Esophagus squamous epithelium (tissue), 5 donors: ENCODE measurements at places on chromosomes 12 and 14.

DNA sequence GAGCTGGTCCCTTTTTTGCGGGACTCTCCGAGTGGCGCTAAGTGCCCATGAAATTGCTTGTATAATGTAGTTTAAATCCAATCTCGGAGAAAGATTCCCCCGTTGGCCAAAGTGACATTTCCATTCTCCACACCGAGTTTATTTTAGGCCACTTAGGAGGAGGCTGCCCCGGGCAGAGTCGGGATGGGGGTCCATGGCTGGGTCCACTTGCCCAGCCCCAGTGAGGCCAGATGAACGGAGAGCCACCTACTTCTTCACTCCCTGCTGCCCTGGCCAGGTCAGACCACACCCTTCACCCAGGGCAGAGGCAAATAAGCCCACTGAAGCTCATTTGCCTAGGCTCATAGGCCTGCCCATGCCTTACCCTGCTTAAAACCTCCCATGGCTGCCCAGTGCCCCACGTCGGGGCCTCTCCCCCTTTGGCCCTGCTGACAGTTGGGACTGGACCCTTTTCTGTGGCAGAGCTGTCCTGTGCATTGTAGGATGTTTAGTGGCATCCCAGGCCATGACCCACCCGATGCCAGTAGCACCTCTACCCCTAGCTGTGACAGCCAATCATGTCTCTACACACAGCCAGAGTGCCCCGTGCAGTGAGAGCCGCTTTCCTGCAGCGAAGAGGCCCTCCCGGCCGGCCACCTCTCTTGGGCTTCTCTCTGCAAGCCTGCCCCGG is 51.3 kb downstream of the FAM222A start:
- H3K4me3 ChIP-seq, result no peak overlapping the region
- H3K36me3 ChIP-seq, result no peaks in the 10 kb centered on the region
- peaks cover 6% of the 10 kb centered on the region for H3K4me1 ChIP-seq
- no peak for DNase-seq
- H3K27ac ChIP-seq, result no peak overlapping the region
- H3K27me3 ChIP-seq, result no peaks in the 10 kb centered on the region

GRCh38 chr14:35985474-35986218 is 159.5 kb downstream of the BRMS1L start:
- no peak overlapping the region for H3K4me3 ChIP-seq
- H3K4me1 ChIP-seq, result no peaks in the 10 kb centered on the region
- H3K27me3 ChIP-seq, result no peaks in the 10 kb centered on the region

GRCh38 chr12:27338473-27338872 is 5.8 kb downstream of the BMAL2 start:
- DNase-seq, result no peak
- no peak overlapping the region for H3K4me3 ChIP-seq
- peaks cover 87% of the 10 kb centered on the region for H3K4me1 ChIP-seq

DNA sequence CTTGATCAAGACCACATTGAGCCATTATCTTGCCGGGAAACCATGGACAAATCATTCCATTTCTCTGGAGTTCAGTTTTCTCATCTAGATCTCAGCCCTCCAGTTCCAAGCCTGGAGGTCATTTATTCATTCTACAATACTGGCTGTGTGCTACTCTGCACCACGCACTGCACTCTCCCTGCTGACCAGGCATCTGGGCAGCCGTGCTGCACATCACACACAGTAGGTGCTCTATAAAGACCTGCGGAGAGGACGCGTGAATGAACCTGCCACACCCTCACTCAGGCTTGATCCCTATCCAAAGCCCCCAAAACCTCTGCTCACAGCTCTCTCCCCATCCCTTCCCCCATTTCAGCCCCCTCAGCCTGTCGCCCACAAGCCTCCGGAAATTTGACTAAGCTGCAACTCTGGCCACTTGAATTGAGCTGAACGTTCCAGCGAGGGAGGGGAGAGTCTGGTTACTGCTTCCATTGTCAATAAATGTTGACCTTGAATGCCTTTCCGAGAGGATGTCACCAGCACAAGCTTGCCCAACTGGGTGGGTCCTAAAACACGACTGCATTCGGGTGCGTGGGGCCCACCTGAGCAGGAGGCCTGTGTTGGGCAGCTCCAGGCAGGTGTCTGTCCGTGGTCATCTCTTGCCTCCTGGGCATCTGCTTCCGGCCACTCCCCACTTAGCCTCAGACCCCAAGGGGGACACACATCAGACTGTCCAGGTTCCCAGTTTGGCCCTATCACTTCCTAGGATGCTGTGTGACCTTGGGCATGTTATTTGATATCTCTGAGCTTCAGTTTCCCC is 17.8 kb downstream of the FAIM2 start:
- no peak overlapping the region for H3K4me3 ChIP-seq
- H3K27me3 ChIP-seq, result peaks cover 38% of the 10 kb centered on the region
- DNase-seq, result no peak
- H3K36me3 ChIP-seq, result no peaks in the 10 kb centered on the region
- no peaks in the 10 kb centered on the region for H3K4me1 ChIP-seq

DNA sequence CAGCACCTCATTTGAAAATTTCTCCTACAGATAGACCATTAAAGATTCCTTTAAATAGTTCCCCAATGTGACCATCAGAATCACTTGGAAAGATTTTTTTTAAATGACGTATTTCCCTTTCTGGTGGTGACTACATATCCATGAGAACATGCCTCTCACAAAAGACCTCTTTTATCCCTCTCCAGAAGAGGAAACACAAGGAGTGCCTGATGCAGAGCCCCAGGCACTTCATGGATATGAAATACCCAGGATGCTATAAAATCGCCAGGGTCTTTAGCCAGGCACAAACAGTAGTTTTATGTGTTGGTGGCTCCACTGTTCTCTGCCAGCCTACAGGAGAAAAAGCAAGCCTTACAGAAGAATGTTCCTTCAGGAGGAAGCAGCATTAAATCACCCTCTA is 97.1 kb downstream of the ETNK1 start:
- no peak overlapping the region for H3K27ac ChIP-seq
- no peaks in the 10 kb centered on the region for H3K4me1 ChIP-seq
- no peak for DNase-seq
- no peaks in the 10 kb centered on the region for H3K27me3 ChIP-seq

DNA sequence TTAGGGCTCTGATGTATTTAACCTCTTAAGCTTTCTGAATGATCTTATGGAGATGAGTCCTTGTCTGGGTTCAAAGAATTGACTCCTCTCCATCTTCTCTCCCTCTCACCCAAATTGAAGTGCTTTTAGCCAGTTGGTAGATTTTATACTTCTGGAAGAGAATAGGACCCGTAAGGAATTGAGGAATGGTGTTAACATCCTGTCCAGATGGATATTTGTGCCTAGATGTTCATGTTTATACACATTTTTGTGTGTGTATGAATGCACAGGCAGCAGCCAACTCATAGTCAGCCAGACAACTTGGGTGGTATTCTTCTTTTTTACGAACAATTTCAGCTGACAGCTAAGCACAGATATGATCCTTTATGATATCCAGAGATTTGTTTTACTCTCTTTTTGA is 449.6 kb upstream of the RGS6 start:
- H3K36me3 ChIP-seq, result no peaks in the 10 kb centered on the region
- DNase-seq, result no peak

- no peak for DNase-seq
- no peak overlapping the region for H3K4me3 ChIP-seq
- peaks cover 9% of the 10 kb centered on the region for H3K4me1 ChIP-seq
- H3K27me3 ChIP-seq, result no peaks in the 10 kb centered on the region
- H3K27ac ChIP-seq, result no peak overlapping the region
Observed at GRCh38 chr14:37437490-37437889, 157.6 kb downstream of the FOXA1 start.

GRCh38 chr12:5997260-5997659 is 52.2 kb upstream of the ANO2 start:
- H3K36me3 ChIP-seq, result no peaks in the 10 kb centered on the region
- H3K27me3 ChIP-seq, result no peaks in the 10 kb centered on the region
- peaks cover 18% of the 10 kb centered on the region for H3K4me1 ChIP-seq
- no peak overlapping the region for H3K27ac ChIP-seq
- DNase-seq, result no peak

GRCh38 chr14:47207617-47208016 is 467.8 kb downstream of the MDGA2 start:
- H3K36me3 ChIP-seq, result no peaks in the 10 kb centered on the region
- H3K27ac ChIP-seq, result no peak overlapping the region
- H3K4me1 ChIP-seq, result no peaks in the 10 kb centered on the region
- no peaks in the 10 kb centered on the region for H3K27me3 ChIP-seq
